Activated B cell treated with CpG ODN at 0.5 μM for 24 hours (primary cell): ENCODE measurements at places on chromosomes 2 and 18.

- H3K27me3 ChIP-seq: peaks cover 36% of the 10 kb centered on the region
- no peak overlapping the region for H3K4me3 ChIP-seq
- no peaks in the 10 kb centered on the region for H3K4me1 ChIP-seq
- no peak for DNase-seq
Observed at GRCh38 chr2:236156095-236156859, 11.9 kb downstream of the GBX2 start.

DNA sequence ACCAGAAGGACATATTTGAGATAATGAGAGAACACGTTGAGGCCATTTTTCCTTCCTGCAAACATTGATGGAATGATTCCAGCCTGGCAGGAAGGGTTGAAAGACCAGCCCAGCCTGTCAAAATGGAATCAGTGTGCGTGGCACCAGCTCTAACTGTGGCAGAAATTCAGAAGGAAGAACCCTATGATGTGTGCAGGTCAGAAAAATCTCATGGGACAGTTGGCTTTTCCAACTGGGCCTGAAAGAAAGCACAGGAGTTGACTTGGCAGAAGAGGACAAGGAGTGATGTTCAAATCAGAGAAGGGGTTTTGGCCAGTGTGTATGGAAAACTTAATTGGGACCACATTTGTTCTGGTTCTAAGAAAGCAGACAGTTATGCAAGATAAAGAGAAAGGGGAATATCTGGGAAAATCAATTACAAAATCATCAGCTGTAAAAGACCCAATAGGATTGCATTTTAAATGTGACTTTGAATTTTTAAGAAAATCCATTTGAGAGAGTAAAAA is 192.8 kb upstream of the PID1 start:
- DNase-seq: no peak
- no peaks in the 10 kb centered on the region for H3K36me3 ChIP-seq
- no peak overlapping the region for H3K27ac ChIP-seq
- no peaks in the 10 kb centered on the region for H3K4me1 ChIP-seq
- peaks cover 2% of the 10 kb centered on the region for H3K27me3 ChIP-seq

DNA sequence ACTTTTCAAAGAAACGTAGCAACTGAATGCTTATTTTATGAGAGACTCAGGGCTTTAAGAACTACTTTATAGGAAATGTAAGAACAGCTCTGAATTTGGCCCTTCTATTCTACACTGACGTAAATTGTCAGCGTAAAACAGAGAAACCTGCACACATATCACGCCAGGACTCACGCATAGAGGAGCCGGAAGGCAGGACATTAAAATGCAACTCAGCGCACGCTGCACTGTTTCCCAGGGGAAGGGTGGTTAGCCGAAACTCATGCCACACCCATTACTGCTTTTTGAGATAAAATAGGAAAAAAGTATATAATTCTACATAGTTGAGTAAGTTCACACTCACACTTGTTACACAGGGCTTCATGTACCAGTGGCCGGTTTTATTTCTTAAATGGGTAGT is 7.4 kb downstream of the TUBB6 start:
- H3K36me3 ChIP-seq: peaks cover 20% of the 10 kb centered on the region
- H3K4me3 ChIP-seq: peak overlapping the region; percentile 48
- H3K27ac ChIP-seq: peak overlapping the region; percentile 73
- DNase-seq: no peak
- peaks cover 63% of the 10 kb centered on the region for H3K4me1 ChIP-seq
- no peaks in the 10 kb centered on the region for H3K27me3 ChIP-seq

DNA sequence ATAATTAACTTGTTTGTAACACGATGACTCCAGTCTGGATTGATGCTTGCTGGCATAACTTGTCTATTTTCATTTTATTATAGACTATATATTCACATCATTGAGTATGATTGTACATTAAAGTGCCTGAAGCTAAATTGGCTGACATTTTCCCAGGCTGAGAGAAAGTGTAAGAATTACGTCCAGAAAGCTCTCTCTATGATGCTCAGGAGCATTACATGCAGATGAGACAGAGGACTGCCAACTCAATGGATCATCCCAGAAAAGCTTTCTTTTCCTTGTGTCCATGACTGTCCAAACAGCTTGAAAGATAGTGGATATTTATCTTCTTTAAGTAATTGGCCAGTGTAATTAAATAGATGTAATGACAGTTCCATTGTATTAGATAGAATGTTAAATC is 1372.2 kb upstream of the TMEFF2 start:
- H3K27ac ChIP-seq: no peak overlapping the region
- H3K4me3 ChIP-seq: no peak overlapping the region
- H3K36me3 ChIP-seq: no peaks in the 10 kb centered on the region
- DNase-seq: no peak

DNA sequence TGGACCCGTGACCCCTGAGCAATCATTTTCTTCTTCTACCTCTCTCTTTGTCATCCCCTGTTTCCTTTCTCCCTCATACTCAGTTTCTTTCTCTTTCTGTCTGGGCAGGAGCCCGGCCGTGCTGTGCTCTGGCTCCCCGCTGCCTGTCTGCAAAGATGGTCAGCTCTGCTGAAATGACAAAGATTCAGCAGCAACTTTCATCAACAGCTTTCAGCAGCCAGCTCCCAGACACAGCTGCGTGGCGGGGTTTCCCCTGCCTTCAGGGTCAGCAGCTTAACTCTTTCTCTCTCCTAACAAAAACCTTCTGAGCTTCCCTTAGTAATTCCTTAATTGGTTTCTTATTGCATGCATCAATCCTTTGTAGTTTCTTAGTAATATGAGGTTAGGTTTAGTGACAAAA is 1234.4 kb downstream of the CNTNAP5 start:
- H3K27ac ChIP-seq: no peak overlapping the region
- no peak for DNase-seq
- H3K4me3 ChIP-seq: no peak overlapping the region
- H3K27me3 ChIP-seq: no peaks in the 10 kb centered on the region
- no peaks in the 10 kb centered on the region for H3K36me3 ChIP-seq
